ENCODE measurements at places on chromosomes 2 and 18. TPM values are rescaled to one million over a fixed set of nuclear protein-coding genes. Genes with fewer than 3 reads are reported as not detected.

DNA sequence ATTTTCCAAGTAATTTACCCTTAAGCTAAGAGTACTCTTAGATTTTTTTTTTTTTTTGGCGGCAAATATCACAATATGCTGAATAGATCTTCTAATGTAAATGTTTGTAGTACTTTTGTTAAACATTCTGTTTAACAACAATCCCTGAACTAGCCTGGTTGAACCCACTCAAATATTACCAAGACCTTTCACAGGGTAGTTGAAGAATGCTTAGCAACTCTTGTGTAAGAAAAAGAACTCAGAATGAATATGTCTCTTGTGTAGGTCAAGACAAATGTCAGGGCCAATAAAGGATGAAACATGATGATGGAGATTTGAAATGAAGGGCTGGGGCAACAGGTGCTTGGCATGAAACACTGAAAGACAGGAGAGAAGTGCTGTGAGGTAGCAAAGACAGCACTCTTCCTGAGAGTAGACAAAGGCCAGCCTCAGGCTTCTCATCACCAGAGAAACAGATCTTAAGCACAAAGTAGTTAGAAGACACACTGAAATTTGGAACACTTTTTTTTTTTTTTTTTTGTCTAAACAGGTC is 597.3 kb downstream of the ERBB4 start:
- no peak for DNase-seq

DNA sequence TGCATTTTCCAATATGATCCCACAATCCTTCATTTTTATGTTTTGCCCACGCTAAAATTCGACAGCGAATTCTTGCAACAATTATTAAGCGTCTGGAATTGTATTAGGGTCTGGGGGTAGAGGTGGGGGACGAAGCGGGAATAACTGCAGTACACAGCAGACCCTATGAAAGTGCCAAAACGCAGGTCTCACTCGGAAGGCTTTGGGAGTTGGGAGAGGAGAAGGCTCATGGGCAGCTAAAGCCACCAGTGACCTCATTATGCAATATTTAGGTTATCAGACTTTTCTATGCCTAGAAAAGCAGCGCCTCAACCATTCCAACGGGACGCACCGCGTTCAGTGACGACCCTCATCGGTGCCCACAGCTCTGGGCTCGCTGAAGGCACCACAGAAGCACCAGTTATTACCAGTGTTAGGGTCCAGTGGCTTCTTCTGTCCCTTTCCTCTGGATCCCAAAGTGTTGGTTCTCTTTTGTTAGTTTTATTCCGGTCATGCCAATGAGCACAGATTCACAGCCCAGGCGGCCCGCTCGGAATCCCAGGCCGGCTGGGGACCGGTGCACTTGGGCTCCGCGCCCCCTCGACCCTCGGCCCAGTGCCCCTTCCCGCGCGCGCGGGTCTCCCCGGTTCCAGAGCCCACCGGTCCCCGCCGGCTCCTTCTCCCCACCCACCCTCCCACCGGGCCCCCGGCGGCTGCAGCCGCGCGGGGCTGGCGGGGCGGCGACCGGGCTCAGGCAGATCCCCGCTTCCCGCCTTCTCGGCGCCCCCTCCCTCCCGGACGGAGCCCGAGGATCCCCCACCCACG is 737 bp upstream of the MAPK4 start:
- no peak for DNase-seq

The B4GALT6 gene
- 19.6 TPM for total RNA-seq

DNA sequence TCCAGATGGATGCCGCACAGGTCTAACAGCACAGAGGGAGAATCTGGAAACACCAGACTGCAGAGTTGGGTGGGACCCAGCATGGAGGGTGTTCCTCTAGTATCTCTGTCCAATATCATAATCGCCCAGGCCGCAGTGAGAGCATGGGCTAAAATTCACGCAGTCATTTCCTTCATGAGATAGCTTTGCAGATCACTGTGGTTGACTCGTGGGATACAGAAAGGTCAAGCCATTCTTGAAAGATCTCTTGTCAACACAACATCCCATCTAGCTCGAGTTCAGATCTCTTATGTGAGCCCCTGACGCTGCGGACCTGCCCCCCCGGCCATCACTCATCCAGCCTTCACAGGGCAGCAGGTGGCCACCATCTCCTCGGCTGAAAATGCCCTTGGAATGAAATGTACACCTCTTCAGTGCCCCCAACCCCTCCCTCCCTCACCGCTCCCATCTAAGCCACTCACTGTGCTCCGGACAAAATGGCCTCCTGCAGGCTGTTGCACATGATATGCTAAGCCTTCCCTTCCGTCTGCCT is 45.9 kb downstream of the FOSL2 start:
- DNase-seq = no peak

DNA sequence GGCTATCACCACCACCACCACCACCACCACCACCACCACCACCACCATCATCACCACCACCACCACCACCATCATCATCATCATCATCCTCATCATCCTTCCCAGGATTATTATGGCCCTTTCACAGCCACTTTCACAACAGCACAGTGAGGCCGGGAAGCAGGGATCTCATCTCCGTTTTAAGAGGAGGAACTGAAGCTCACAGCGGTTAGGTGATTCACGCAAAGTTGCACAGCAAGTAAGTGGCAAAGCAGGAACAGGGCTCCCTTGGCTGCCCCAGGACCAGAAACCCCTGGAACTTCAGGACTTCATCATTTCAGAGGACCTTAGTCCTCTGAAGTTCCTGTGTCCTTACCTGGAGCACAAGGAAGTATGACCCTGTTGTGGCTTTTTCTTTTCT is 26.8 kb downstream of the MRPL35 start:
- no peak for DNase-seq

DNA sequence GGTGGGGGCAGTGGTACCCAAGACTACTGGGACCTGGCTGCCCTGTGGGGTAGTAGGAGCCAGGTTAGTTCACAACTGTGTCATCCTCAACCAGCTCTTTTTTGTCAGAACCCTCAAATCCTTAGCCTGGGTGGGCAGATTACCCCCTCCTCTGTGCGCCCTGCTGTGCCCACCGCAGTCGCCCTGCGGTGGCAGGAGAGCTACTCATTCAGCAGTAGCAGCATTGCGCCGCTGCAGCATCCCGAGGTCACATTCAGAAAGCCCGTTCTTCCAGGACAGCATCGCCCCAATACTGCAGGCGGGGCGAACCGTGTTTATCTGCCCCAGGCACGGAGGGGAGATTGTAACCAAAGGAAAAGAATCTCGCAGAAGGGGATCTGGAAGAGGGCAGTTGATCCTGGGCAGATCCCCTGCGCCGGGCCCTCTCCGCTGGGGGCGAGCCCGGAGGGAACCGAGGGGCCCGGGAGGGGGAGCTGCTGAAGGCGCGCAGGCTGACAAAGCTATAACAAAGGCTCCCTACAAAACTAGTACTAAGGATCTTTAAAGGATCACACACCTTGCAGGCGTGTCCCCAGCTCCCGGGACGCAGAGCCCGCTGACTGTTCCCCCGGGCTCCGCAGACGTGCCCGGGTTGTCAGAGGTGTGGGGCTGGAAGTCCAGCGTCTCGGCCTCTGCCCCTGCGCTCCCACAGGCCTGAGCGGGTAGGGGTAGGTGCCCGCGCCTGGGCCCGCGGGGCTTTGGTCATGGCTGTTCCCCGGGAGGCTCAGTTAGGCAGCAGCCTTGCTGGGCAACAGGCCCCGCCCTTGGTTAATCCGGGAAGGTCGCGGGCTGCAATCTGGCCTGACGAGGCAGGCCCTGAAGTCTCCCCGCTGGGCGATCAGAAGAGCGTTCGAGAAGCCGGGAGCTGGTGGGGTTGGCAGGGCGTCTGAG is 13.2 kb downstream of the POU3F3 start:
- DNase-seq = no peak

The CTNNA2 gene
- not detected for total RNA-seq

- DNase-seq = no peak
Observed at GRCh38 chr2:229640636-229641035, 73.7 kb downstream of the DNER start.

DNA sequence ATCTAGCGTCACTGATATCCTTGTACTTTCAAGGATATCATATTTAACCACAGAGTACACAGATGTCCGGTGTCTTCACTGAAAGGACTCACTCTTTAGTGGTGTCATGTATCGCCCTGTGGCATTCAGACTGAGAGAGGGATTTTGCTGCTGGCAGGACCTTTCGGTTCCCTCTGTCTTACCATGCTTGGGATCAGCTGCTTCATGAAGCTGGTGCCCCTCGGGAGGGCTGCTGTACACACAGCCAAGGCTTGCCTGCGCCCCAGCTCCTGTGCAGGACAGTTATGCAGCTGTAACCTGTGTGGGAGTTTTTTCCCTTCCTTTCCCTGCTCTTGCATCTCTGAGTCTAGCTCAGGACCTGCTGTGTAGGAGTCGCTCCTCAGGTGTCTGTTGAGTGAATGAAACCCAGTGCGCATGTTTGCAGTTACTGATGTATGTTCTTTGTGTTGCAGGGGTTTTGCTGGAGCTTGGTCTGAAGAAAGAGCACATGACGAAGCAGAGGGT is 64.4 kb downstream of the GREB1 start:
- no peak for DNase-seq

DNA sequence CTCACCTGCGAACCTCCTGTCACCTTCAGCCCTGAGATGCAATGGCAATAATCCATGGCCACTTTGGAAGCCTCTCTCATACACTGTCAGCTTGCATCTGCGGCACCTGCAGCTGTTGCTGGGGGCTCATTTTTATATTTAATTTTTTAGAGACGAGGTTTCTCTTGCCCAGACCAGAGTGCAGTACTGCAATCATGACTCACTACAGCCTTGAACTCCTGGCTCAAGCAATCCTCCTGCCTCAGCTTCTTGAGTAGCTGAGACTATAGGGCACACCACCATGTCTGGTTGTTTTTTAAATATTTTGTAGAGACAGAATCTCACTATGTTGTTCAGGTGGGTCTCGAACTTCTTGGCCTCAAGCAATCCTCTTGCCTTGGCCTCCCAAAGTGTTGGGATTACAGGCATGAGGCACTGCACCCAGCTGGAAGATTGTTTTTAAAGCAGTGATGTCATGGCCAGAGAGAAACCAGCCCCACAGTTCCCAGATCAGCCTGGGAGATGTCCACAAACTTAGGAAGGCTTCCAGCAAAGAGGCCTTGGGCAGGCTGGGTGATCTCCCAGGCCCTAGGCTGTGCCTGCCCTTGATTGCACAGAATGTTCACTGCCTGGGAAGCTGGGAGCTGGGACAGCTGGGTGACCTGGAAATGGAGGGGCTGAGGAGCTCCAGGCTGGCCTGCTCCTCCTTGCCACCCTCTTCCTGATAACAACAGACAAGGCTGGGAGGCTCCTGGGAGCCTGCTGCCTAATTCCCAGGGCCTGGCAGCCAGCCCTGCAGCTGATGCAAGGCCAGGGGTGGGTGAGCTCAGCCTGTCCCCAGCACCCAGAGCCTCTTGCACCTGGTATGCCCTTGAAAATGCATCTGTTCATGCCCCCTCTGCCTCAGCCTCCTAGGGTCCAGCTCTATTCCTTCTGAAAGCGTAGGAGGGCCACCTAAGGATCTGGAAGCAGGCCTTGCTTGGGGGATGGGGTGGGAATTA is 27.1 kb downstream of the SH2D6 start:
- peak; percentile 57 for DNase-seq

GRCh38 chr2:127185705-127186104 is 34.4 kb downstream of the CYP27C1 start:
- DNase-seq = no peak

The DSG1 gene
- 0.55 TPM for total RNA-seq

DNA sequence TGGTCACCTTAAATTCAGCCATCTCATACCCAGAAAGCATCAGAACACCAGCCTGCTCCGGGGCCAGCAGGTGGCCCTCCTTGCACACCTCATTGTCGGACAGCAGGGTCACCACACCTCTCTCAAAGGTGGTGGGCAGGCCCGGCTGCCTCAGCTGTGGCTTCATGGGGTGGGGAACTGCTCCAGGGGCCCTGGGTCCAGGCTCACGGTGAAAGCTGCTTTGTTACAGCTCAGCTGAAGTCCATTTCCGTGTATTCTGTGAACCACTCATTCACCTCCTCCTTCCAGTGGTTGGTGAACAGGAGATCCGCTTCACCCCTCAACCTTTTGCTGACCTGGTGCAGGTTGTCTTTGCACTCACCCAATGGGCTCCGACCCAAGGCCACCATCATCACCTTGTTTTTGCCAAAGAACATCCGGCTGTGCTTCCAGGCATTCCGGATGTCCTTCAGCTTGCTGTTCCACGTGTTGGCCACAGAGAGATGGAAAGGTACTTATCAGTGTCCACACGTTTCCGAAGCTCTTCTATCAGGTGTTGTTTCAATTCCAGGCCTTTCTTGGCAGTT is 78.6 kb upstream of the LDLRAD4 start:
- no peak for DNase-seq

DNA sequence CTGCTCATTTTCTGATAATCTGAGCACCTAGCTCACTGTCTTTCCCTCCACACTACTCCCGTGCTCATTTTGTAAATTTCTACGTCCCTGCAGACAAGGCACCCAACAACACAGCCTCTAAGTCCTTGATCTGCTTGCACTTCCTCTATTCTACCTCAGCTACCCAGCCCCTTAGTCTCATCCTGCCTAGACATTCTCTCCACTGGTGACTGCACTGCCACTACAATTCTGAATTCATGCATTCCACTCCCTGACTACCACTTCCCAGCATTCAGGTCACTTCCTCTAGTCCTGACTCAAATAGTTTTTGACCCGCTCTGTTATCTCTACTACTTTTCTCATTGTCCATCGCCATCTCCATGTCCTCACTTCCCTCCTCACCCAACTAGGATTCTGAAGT is 155.7 kb downstream of the DYM start:
- DNase-seq = no peak

The CRYBA2 gene
- total RNA-seq = not detected

GRCh38 chr2:64675860-64676259 is 22.1 kb upstream of the SERTAD2 start:
- DNase-seq = no peak

GRCh38 chr2:187500585-187501359 is 52.7 kb upstream of the CALCRL start:
- no peak for DNase-seq

GRCh38 chr2:37558623-37559022 is 112.8 kb downstream of the CDC42EP3 start:
- DNase-seq = no peak

The DSG4 gene
- total RNA-seq = not detected

- no peak for DNase-seq
Observed at GRCh38 chr2:134407154-134407890, 153.4 kb downstream of the MGAT5 start.

DNA sequence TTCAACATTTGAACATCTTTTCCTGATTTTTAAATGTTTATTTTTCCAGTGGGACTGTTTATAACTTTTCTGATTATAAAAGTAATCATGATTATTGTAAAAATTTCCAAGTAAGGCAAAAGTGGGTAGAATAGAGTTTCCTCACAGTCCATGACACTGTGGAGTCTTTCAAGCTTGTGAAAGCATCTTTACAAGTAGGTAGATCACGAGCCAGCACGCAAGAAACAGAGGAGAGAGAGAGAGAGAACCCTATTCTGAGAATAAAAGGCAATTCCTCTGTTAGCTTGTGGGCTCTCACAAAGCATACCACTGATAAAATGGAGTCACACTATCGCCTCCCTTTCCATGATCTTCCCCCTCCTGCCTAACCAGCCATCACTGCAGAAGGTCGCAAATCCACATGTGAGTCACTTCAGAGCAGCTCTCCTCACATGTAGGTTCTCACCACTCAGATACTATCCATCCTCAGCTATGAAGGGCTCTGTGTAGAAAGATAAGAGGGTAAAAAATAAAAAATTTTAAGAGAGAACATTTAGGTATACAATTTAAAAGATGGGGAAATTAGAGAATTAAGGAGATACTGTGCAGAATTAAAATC is 40.3 kb downstream of the AAK1 start:
- DNase-seq = no peak
